ENCODE measurements at places on chromosomes 1 and 21.
A peak's percentile ranks its signal among the peaks of the same experiment; 100 is the strongest.

DNA sequence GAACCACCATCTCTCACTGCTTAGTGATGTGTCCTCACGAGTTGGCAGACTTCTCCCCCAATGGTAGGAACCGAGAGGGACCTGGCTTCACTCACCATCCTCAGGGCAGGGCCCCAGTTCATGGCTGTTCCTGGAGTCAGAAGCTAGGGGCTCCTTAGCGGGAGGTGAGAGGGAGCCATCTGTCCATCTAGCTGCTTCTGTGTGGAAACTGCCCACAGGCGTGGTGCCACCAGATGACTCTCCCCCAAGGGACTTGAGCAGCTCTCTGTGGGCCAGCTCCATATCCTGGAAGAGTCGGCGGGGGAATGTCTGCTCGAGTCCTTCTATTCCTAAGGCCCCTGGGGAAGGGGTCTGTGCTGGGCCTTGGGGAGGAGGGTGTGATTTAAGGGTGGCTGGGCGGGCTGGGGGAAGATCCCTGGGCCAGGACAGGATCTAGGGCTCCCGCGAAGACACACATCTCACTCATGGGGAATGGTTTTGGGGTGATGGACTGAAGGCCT, 16.3 kb downstream of the LRRC71 start:
- no peak for DNase-seq

DNA sequence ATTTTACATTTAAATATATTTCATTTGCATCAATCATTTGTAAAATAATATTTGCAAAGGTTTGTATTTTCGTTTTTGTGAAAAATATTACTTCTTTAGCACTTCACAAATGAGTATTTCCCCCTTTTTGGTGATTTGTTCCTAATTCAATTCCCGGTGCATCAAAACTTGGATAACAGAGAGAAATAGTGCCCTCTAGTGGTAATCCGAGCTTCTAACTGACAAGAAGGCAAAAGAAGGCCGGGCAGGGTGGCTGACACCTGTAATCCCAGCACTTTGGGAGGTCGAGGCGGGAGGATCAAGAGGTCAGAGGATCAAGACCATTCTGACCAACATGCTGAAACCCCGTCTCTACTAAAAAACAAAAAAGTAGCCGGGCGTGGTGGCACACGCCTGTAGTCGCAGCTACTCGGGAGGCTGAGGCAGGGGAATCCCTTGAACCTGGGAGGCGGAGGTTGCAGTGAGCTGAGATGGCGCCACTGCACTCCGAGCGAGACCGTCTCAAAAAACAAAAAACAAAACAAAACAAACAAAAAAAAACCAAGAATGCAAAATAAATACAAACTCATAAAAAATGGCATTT, 137.7 kb downstream of the COL11A1 start:
- no peak for DNase-seq

GRCh38 chr1:162357681-162358266, 18.9 kb downstream of the SPATA46 start:
- DNase-seq: no peak

GRCh38 chr1:94803517-94804441, 16.4 kb upstream of the SLC44A3 start:
- DNase-seq: no peak

DNA sequence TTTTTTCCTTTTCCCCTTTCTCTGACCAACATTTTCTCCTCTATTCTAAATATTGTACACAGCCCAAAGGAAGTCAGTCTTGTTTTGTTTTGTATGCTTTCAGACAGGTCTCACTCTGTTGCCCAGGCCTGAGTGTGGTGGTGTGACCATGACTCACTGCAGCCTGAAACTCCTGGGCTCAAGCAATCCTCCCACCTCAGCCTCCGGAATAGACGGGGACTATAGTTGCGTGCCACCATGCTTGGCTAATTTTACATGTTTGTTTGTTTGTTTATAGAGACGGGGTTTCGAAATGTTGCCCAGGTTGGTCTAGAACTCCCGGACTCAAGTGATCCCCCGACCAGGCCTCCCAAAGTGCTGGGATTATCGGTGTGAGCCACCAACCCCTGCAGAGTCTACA, 72.8 kb downstream of the NRIP1 start:
- DNase-seq: no peak

- no peak for DNase-seq
Observed at GRCh38 chr1:215704089-215704860, 137.2 kb downstream of the KCTD3 start.

DNA sequence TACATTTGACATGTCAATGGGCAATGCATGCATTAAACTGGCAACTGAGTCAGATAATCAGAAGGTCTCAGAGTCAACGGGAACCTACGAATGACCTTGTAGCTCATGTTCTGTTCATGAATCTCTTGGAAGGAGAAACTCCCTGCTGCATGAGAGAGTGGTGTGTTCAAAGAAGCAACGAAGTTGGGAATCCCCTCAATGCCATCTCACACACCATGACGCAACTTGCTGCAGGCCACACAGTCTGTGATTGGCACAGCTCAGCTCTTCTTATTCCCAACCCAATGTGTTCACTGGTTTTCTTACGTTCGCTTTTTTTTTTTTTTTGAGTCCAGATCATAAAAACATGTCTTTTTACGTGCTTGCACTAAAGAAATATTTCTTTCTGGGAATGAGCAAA, 53.5 kb upstream of the PRDM2 start:
- DNase-seq: no peak

DNA sequence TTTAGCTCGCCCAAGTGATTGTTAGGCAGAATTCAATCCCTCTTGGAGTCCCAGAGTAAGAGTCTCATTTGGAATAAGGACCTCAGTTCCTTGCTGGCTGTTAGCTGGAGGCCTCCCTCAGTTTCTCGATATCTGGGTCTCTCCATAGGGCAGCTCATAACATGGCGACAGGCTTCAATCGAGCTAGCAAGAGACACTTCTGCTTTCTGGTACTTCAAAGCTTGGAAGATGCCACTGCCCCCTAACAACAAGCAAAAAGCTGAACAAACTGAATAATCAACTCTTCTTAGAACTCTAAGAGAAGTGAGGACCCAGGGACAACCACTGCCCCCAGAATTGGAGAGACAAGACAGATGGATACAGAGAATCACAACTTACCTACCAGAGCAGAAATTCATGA, 86.2 kb downstream of the TEX35 start:
- no peak for DNase-seq

DNA sequence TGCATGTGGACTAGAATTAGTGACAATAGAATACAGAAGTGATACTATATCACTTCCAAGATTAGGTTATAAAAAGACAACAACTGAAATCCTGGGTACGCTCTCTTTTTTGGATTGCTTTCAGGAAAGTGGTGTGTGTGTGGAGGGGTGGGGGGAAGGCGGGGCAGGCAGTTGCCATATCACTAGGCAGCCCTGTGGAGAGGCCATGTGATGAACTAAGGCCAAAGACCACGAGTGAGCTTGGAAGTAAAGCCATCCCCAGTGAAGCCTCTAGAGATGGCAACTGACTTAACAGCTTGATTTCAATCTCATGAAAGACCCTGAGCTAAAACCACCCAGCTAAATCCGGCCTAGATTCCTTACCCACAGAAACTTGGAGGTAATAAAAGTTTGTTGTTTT, 6.2 kb upstream of the ASPM start:
- no peak for DNase-seq

GRCh38 chr1:76463849-76464248, 389.3 kb downstream of the ST6GALNAC3 start:
- DNase-seq: no peak

DNA sequence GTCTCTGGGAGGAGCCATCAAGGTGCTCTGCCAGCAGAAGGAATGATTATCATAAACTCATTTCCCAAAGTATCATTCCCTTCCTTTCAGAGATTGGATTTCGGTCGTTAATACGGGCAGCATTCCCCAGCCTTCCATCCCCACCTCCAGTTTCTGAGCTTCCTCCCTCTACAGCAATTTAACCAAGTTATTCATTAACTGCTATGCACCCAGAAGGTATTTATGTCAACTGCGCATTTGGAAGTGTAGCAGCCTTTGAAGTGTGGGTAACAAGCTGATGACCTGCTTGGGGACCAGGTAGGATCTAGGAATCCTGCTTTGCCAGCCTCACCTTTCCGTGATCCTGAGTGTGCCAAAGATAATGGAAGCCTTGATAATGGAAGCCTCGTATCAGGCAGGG, 172.4 kb upstream of the IGSF21 start:
- no peak for DNase-seq

GRCh38 chr1:110893908-110894490, 21.1 kb downstream of the CD53 start:
- DNase-seq: no peak

DNA sequence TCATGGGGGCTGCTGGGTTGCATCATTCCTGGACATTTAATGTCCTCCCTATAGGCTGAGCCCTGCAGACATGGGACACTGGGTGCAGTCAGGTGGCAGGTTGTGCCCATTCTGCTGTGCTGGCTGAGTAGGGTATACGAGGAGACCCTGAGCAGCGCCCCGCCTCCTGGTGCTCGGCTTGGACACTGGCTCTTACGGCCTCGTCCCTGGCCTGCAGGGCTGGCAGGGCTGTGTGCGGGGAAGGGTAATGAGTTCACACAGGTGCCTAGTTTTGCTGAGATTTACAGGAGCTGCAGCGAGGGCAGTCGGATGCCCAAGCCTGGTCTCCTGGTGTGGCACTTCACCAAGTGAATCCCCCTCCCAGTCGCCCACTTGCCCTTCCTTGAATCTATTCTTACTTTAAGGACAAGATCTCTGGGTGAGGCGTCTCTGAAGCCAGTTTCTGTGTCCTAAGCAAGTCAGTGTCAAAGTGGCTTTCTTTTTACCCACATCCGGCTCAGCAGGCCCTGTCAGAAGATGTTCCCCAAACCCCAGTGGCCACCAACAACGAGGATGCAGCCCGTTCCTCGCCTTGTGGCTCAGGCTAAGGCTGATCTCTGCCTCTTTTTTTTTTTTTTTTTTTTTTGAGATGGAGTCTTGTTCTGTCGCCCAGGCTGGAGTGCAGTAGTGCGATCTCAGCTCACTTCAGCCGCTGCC, 73.2 kb downstream of the MAN1C1 start:
- no peak for DNase-seq

GRCh38 chr1:158563853-158564252, 6.5 kb downstream of the OR6P1 start:
- no peak for DNase-seq

- DNase-seq: peak; percentile 73
Observed at GRCh38 chr1:205484985-205485967, 19.2 kb upstream of the CDK18 start.

DNA sequence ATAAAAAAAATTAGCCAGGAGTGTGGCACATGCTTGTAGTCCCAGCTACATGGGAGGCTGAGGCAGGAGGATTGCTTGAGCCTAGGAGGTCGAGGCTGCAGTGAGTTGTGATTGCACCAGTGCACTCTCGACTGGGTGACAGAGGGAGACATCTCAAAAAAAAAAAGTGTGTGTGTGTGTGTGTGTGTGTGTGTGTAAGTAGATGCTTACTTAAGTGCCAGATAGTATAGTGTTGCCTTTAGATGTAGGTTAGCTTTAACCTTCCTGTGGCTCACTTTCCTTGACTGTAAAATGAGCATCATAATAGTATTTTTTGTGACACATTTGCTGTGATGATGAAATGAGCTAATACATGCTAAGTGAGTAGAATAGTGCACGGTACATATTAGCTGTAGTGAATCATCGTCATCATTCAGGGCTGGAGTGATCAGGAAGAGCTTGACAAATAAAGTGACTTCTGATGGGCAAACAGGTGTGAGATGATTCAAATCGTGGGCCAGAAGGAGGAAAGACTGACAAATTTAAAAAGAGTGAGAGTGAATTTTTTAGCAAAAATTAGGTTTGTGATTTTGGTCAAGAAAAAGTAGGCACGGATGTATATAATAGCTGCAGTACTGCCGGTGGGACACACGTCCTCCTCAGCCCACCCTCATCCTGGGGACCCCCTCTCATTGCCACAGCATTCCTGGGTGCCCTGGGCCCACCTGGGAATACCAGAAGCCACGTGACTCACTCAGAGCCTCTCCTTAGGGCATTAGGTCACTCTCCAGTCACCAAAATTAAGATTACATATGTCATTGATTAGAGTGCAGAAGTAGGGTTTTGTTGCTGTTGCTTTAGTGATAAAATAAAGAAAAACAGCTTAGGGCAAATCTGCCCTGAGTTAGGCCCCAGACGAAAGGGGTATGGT, 33.9 kb downstream of the EIF2D start:
- DNase-seq: peak; percentile 61

DNA sequence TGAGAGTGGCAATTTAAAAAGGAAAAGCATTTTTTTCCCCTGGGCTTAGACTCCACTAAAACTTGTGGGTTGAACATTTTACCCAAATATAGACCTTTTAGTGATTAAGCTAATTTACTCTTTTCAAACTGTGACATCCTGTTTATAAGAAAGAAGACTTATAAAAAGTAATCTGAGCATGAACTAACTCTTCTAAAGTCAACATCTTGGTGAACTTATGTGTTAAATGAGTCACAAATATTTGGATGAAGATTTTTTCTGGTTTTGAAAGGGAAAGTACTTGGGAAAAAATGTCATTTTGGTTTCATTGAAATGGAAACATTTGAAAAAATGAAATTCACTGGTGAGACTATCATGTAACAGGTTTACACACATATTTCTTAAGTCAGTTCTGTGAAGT, 109.8 kb downstream of the KCNK2 start:
- DNase-seq: no peak

DNA sequence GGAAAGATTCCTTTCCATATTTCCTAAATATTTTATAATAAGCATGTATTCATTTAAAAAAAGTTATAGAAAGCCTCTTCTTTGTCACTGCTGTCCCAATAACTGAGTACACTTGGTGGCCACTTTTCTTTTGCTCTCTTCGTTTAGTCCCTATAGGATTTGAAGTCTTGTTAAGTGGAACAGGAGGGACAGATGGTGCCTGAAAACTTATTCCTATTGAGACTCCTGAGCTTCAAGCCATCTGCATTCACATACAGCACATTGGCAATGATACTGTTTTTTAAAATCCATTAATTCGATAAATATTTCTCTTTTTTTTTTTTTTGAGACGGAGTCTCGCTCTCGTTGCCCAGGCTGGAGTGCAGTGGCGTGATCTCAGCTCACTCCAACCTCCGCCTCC, 2.0 kb upstream of the ZBTB40 start:
- DNase-seq: no peak

- DNase-seq: no peak
Observed at GRCh38 chr1:66699213-66699612, 53.0 kb upstream of the DYNLT5 start.

GRCh38 chr1:152190589-152190988, 31.6 kb upstream of the RPTN start:
- DNase-seq: no peak

DNA sequence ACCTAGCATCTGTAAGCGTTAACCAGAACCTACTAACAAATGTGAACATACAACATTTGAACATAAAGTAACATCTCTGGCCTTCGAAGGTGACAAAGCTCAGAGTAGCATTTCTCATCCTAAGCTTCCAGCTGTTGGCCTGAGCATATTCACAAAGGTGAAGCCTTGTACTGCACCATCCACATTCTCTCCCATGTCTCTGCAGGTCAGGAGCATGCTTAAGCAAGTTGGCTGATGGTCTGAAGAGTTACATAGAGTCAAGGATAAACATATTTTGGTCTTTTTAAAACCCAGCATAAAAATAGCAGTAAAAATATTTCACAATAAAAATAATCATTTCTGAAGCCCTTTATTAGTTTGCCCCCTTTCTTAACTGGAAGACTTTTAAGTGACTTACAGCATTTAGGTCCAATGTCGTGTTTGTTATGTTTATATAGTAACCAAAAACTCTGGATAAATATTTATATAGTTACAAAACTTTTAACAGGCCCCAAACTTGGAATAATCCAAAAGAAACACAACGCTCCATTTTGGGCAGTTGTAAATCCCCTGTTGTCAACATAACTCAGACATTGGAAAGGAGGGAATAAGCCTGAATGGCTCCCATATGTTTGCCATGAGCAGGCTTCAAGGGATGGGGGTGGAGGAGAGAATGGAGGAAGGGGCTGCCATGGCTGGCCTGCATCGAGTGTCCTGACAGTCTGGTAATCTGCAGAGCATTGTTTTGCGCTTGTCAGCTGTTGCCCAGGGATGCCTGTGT, 42.8 kb upstream of the ENAH start:
- DNase-seq: no peak
